ENCODE measurements at places on chromosomes 1 and 21.

DNA sequence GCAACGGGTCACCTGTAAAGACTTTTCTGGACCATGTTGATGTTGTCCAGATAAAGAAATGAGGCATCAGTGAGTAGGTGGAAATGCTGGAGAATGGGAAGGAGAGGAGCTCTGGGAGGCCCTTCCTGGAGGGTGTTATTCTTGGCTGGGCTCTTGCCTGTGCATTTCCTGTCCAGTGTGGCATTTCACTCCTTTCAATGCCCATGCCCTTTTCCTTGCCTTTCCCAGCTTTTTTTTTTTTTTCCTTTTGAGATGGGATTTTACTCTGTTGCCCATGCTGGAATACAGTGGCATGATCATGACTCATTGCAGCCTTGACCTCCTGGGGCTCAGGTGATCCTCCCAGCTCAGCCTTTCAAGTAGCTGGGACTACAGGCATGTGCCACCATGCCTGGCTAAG, 11.8 kb downstream of the NOS1AP start:
- no peak for DNase-seq

DNA sequence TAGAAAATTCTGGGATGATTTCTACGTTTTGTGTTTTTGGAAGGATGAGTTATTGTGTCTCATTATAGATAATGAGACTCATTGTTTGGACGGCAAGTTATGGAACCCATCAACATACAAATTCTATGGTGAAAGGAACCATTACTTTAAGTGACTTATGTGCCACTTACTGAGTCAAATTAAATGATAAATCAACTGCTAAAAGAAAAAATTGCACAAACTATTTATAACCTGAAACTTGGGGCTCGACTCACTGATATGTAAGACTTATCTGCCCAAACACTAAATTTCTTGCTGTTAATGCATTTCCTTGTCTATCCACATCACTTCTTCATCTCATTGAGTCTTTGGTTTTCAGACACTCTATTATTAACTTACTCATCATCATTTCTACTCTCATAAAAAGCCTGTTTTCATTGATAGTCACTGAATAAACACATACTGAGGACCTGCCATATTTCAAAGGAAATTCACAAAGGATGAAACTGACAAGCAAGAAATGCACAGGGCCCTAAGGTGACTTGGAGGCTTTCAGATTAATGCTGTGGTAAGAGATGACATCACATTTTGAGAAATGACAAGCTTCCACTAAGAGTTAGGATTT, 872.7 kb upstream of the ADAMTS5 start:
- DNase-seq = no peak

GRCh38 chr1:147669469-147670318, 630 bp downstream of the ACP6 start:
- DNase-seq = no peak

DNA sequence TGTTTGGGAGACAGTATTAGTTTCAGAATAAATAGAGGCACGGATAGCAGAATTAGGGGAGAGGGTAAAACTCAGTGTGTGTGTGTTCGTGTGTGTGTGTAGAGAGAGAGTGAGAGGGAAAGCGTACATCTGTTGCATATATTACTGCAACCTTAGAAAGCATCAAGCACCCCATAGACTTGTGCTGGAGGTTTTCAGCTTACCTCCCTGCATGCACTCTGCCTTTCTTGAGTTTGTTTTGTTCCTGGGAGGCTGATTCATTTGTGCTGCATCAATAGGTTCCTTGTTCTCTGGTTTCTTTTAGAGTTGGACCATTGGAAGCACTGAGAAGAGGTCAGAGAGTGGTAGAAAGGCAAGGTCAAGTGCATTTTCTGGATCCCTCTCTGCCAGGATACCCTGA, 104.4 kb upstream of the KCNK1 start:
- DNase-seq = no peak

GRCh38 chr1:29379443-29380073, 143.2 kb downstream of the PTPRU start:
- DNase-seq = no peak

DNA sequence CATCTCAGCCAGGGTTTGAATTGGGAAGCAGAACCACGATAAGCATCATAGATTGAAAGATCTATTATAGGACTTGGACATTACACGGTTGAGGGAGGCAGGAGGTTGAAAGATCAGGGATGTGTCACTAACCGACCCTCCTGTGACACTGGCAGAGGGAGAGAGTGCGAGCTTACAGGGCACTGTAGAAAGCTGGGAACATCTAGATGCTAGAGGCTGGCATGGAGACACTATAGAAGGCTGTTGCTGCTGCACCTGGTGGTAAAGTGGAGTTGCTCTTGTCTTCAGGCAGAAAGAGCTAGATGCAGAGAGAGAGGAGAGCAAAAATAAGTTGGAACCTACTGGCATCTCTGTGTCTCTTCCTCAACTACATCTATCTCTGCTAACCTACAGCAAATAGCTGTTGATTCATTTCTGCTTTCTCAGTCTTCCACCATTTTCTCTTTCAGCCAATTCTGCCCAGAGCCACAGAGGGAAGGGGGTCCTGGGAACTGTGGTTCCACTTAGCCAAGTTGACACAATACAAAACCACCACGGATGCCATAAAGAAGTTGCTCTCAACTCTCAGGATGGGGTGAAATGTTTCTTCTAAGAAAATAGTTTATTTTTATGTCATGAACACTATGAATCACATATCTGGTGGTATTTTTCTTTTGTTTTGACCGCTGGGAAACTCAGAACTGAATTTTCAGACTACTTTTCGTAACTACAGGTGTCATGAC, 155.9 kb downstream of the ZNF281 start:
- DNase-seq = no peak

DNA sequence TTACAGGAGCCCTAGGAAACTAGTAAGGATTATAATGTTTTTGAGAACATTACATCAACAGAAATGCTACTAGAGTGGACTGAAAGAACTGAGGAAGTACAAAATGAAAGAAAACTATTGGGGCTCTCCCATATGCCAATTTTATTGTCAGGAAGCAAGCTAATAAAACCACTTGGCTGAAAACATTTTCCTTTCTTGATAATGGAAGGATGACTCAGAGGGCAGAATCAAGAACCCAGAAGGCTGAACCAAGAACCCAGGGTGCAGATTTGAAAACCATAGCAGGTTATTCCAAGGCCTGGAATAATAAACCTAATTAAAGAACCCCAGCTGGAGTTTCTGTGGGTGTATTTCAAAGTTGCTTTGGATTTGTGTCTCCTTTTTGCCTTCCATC, 70.7 kb downstream of the RPE65 start:
- DNase-seq = no peak

DNA sequence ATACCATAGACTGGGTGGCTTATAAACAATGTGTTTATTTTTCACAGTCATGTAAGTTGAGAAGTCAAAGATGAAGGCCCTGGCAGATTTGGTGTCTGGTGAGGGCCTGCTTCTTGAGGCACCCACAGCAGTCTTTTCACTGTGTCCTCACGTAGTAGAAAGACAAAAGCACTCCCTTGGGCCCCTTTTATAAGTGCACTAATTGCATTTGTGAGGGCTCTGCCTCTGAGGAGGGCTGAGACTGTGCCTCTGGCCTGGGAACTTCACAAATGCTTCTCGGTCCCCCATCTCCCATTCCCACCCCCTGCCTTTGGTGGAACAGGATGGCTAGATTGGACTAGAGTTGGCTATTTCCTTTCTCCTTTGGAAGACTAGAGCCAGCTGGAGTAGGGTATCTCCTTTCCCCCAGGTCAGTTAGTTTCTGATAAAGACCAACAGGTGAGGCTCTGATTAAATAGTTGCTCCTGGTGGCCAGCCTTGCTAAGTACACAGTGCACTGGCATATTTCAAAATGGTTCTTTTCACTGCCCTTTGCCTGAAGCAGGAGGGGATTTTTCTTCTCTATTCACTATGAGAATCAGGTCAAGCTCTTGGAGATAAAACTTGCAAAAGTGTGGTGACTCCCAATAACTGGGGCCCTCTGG, 82.9 kb downstream of the PLPPR4 start:
- no peak for DNase-seq

DNA sequence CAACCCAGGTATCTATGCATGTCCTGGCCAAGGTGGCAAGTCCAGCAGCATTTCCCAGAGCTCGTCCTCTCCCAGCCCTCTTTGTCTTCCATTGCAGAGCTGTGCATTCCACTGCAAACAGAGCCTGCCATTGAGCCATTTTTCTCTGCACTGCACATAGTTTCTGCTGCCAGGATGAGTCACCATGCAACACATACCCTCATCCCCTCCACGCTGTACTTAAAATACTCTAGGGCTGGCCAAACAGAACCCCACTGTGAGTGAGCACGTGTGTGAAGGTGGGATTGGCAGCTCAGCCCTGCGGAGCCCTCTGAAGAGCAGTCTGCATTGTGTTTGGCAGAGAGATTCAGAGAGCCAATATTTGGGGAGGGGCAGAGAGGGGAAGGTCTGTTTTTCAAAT, 3.9 kb upstream of the ATP1B1 start:
- no peak for DNase-seq
